Esophagus squamous epithelium (tissue), 5 donors: ENCODE measurements at places on chromosomes 11 and 22.

- no peak for DNase-seq
These were observed 69.3 kb downstream of the PKNOX2 start for GRCh38 chr11:125233736-125234275.

GRCh38 chr22:20864186-20864908, 5.5 kb downstream of the SNAP29 start:
- no peak for DNase-seq

DNA sequence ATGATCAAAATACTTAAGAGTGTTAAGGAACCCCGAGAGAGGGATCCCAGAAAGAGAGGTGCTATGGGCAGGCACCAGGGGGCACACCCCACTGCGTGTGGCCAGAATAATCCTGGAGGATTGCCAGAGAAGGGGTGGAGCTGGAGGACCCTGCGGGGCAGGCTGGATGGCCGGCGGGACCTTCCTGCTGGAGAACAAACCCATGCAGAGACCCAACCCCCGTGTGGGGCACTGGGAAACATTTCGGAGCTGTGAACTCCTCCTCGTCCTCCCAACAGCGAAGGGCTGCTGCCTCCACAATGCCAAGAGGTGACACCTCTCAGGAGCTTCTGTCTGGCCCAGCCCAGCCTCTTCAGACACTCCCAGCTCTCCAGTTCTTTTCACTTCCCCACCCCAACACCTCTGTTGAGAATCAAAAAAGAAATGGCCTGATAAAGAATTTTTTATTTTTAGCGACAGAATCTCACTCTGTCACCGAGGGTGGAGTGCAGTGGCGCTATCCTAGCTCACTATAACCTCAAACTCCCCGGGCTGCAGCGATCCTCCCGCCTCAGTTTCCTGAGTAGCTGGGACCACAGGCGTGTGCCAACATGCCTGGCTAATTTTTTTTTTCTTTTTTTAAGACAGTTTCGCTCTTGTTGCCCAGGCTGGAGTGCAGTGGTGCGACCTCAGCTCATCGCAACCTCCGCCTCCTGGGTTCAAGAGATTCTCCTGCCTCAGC, 25.6 kb downstream of the RHOD start:
- no peak for DNase-seq

DNA sequence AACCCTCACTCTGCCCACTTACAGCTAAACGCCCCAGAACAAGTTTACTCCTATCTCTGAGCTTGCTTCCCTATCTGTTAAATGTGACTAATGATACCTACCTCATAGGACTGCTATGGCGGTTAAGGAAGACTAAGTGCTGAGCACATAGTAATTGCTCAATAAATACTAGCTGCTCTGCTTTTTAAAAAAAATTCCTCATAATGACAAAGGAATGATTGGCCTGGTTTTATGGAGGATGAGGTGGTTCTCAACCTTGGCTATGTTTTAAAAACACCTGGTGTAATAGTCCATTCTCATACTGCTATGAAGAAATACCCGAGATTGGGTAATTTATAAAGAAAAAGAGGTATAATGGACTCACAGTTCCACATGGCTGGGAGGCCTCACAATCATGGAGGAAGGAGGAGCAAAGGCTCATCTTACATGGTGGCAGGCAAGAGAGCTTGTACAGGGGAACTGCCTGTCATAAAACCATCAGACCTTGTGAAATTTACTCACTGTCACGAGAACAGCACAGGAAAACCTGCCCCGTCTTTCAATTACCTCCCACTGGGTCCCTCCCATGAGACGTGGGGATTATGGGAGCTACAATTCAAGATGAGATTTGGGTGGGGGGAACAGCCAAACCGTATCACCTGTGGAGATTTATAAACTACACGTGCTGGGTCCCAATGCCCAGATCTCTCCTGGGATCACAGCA, 127.2 kb upstream of the SYT13 start:
- DNase-seq: no peak

DNA sequence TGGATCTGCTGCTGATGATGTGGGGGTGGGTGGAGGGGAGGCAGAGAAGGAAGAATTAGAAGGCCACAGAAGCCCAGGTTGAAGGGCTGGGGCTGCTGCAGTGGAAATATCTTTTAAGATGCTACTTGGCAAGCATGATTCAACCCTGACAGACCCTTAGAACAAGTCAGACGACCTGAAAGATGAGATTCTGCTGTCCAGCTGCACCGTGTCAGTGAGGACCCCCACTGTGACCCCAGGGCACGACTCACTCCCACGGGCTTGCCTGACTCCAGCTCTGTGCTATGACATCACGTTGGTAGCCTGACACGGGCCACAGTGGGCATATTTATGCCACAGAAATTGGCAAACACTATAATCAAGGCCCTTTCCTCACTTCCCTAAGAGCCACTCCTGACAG, 36.0 kb downstream of the LRFN4 start:
- no peak for DNase-seq

DNA sequence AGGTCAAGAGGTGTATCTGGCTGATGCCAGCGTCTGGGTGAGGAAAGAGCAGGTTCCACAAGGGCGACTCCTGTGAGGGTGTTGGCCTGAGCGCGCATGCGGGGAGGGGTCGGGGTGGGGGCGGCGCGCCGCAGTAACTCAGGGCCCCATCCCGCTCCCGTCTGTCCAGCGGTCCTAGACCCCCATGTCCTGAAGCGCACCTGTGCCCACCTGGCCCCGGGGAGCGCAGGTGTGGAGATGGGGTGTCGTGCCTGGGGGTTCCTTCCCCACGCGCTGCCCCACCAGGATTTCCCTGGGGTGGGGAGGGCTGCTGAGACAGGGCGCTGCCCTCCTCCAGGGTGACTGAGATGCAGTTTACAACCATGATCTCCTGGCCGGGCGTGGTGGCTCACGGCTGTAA, 20.9 kb downstream of the RNH1 start:
- no peak for DNase-seq

DNA sequence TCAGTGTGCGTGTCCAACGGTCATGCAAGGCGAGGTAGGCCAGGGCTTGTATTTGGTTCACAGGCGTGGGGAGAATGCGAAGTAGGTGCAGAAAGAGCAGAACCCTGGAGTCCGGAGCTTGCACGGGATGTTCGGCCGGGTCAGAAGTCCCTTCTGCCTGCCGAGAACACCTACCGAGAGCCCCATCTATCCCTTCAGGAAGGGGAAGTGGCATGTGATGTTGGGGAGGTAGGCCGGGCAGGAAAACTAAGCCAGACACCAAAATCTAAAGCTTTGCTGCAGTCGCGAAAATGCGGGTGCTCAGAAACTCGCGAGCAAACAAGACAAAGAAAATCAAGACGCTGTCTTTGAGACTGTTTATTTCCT, 435 bp upstream of the TAF6L start:
- DNase-seq: no peak

DNA sequence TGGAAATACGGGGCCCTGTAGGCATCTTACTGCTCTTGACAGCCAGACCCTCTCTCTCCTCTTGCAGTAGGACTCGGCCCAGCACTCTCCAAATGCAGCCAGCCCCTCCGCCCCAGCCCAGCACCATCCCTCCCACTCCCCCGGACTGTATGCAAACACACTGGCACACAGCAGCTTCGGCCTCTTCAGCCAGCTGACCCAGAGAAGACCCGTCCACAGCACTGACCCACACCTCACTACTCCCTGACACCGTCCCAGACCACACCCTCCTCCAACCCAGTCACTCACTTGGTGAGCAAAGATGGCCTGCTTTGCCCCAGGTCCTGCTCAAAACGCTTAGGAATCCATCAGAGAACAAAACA, 164.6 kb downstream of the IGLL1 start:
- DNase-seq: no peak

GRCh38 chr11:106625566-106625965, 392.7 kb downstream of the GUCY1A2 start:
- no peak for DNase-seq

GRCh38 chr11:90639461-90639993, 416.7 kb upstream of the CHORDC1 start:
- no peak for DNase-seq

DNA sequence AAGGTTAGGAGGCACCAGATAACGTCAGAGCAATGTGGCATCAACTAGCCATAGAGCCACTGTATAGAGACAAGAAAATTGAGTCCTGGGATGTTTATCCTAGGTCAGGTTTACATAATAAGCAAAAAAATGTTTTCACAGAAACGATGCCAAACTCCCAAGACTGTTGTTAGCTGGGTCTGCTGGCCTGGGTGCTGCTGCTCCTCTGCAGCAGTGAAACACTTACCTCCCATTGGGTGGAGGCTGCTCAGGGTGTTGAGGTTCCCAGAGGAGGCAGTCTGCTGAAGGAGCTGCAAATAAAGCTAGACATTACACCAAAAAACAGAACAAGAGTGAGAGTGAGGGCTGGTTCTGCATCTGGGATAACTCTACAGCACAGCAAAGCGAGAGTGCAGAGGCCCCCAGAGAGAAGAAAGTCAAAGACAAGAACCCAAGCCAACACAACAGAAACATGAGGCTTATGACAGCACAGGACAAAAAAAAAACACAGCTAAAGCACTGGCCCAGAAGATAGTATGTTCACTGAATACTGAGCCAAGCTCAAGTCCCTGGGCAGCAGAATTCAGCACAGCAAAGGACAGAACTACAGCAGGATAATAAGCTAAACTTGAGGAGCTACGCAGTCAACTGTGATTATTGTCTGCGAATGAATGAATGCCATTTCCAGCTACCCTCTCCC, 29.9 kb upstream of the RAPSN start:
- DNase-seq: no peak

DNA sequence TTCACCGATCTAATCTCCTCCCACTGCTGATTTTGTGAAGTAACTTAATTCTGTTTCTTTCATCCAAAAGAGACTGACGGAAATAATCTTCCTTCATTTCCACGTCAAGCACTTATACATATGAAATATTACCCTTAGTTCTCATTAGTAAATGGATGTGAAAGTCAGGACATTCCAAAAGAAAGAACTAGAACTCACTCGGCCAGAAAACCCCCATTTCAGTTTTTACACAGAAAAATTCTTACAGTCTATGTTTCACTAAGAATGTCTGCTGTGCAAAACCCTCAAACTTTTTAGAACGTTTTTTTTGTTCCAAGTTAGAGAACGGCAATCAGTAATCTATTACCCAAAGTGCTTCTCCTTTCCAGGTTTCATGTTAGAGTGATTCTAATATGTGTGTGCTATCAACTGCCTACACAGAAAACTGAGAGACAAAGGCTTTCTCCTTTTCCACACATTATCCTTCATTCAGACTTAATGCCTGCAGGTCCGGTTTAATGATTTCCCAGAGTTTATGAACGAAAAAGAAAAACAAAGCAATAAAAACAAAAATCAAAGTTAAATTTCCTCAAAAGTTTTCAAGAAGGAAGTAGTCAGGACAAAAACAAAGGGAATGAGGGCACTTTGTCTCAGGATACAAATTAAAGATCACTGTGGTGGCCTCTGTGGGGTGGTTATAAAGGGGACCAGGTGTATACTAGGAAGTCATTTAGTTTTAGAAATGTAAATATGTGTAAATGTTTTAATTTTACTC, 11.3 kb upstream of the SESN3 start:
- DNase-seq: no peak

GRCh38 chr11:44032299-44033085, 15.3 kb upstream of the ACCSL start:
- DNase-seq: no peak

- DNase-seq: no peak
These were observed 13.4 kb upstream of the NECTIN1 start for GRCh38 chr11:119742263-119742861.

- no peak for DNase-seq
These were observed 385.6 kb downstream of the CNTN5 start for GRCh38 chr11:99406345-99406744.

DNA sequence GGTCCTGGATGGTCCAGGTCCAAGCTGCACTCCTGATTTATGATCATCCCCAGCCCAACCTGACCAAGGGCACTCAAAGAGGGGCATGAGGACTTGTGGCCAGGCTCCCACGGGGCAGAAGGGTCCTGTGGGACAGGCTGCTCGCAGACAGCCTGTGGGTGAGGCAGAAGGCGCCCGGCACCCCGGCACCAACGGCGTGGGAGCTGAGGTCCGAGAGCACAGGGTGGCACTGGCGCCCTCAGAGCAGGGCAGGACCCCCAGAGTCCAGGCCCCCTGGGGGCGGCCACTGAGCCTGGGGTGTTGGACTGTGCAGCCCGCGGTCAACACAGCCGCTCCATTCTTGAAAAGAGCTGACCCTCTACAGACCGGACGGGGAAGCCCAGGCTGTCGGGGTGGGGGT, 3.3 kb downstream of the IL17REL start:
- DNase-seq: no peak

- no peak for DNase-seq
These were observed 9.4 kb upstream of the ADAMTS8 start for GRCh38 chr11:130437848-130438247.

GRCh38 chr11:117868815-117869561, 7.5 kb downstream of the FXYD6 start:
- no peak for DNase-seq

- no peak for DNase-seq
These were observed 8.3 kb upstream of the NCR3LG1 start for GRCh38 chr11:17343257-17343656.

DNA sequence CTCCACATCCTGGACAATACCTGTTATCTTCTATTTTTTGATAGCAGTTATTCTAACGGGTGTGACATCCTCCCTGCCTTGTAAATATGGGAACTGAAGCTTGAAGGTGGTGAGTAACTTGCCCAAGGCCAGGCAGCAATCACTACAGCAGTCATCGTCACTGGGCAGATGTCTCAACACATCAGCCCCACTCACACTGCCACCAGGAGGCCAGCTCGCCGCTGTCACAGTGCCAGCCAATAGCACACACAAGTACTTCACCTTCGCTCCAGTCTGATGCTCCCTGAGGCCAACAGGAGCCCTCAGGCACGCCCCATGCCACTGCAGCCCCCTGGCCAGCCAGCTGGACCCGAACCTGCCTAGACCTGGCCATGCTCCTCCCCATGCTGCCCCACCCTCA, 4.9 kb upstream of the TTLL1 start:
- DNase-seq: no peak

- no peak for DNase-seq
These were observed 20.6 kb downstream of the SLC5A1 start for GRCh38 chr22:32063701-32064100.

GRCh38 chr11:75568616-75569219, 6.7 kb downstream of the SERPINH1 start:
- DNase-seq: no peak

DNA sequence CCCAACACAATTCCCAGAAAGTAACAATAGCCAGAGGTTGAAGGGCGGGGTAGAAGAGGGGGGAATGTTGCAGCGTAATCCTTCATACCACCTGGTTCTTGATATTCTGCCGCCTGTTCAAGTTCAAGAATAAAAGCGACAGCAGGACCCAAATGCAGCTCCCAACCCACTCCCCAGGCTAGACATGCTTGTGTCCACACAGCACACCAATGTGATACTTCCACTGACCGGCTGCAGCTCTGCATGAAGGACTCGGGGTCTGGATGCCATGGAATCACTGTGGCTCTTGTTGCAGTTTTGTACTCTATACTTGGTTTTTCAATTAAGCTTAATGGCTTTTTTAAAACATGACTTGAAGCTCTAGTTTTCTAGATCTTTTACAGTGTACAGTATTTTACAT, 6.5 kb downstream of the SRPRA start:
- no peak for DNase-seq

- no peak for DNase-seq
These were observed 134.1 kb downstream of the NAV2 start for GRCh38 chr11:19846654-19847305.

- no peak for DNase-seq
These were observed 53.0 kb downstream of the GRAMD1B start for GRCh38 chr11:123483058-123483457.
